Omental fat pad (tissue), 4 donors: ENCODE measurements at places on chromosomes 2 and 18. TPM values are rescaled to one million over a fixed set of nuclear protein-coding genes. Genes with fewer than 3 reads are reported as not detected.

GRCh38 chr2:238921259-238921658 lies 73.4 kb downstream of the TWIST2 start:
- DNase-seq = no peak

DNA sequence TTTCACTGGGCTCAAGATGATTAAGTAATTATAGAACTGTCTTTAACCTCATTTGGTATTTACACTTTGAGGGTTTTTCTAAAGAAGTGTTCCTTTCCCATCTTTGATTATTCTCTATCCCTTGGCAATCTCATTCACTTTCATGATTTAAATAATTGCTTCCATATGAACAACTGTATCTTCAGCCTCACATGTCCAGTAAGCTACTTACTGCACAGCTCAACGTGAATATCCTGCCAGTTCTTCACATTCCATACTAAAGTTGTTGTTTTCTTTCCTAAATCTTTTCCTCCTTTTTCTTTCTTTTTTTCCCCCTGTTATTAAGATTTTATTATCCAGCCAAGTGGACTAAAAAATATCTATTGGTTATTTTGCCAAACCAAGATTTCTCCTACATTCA lies 37.7 kb downstream of the ZC3H15 start:
- DNase-seq = no peak

DNA sequence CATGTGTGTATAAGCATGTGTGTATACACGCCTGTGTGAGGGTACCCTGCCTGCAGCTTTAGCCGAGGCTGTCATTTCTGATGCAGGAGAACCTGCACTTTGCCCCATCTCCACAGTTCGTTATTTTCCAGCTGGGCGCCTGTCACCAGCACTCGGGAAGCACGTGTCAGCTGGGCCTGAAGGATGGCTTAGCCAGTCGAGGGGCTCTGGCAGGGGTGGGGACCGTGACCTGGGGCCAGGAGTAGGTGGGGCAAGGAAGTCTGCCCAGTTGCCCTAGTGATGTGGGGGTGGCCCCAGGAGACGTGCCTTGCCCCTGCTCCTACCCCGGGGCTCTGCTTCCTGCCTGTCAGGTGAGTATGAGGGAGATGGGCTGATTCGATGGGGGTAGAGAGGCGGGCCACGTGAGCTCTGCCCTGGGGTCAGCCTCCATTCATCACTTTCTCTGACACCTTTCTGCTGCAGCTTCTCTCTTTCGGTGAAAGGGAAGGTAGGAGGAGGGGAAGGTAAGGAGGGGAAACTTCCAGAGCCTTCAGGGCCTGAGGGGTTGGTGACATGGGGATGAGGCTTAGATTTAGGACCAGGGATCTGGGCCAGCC lies 130.6 kb upstream of the SKOR2 start:
- DNase-seq = no peak

- DNase-seq = no peak
These were observed 145.0 kb downstream of the ZNF407 start for GRCh38 chr18:74742573-74743243.

GRCh38 chr2:40047406-40047805 lies 268.3 kb upstream of the THUMPD2 start:
- DNase-seq = no peak

DNA sequence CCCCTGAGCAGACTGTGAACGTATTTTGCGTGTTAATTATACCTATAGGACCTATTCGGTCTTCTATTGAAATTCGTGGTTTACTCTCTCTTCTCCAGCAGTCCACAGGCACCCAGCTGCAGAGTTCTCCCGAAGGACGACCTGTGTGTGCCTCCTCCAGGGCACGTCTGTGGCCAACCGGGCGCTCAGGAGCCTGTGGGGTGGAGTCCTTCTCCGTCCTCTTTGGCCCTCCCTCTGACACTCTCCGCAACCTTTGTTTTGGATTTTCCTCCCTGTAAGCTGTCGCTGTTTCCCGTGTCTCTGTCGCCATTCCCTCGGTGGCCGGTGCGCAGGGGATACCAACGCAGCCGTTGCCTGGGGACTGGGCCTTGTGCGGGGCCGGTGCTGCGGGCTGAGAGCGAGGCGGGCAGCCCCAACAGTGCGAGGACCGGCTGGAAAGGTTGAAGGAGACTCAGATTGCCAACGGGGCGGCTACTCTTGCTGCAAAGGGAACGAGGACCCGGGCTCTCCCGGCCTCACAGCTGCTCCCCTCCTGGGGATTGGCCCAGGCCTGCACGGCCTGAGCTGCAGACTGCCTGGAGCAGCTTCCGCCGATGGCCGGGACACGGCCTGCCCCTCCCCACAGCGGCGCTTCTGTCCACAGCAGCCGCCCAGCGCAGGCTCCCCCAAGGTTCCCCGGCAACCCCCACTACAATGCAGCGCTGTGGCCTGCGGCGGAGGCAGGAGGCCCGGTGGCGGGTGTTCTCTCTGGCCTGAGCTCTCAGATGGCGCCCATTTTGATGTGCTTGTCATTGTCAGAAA lies 221.0 kb downstream of the MTX2 start:
- no peak for DNase-seq

TEX51 gene
- not detected for total RNA-seq

DNA sequence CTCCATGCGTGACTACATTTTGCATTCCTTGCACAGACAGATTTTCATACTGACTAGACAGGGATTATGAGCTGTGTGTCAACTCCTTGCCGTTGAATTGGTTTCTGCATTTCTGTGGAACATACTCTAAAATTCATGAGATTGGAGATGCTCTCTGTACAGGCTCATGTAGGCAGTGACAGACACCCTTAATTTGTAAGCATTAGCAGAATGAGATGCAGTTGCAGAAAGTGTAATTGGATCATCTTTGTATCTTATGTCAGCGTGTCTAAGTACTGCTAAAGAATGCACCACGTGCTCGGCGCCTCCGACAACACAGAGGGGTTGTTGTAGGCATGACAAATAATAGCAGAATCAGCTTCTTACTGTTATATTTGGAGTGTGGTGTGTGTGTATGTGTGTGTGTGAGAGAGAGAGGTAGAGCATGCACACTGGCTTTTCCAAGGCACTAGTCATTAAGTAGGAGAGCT lies 212.4 kb downstream of the CMPK2 start:
- DNase-seq = no peak

DNA sequence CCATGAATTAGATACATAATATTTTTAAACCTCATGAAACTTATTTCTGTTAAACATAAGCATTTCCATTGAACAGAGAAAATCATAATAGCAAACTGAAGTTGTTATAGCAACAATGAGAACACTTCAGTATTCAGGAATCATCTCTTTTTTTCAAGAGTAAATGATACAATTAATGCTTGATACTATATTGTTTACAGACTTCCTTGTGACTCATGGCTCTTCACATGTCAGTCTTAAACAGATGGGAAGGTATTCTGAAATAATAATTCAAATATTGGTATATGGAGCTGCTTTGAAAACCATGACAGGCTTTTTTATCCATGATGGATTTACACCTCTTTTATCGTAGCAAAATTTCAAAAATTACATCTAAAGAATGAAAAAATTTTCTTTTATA lies 226.5 kb upstream of the RBMS1 start:
- DNase-seq = no peak

DNA sequence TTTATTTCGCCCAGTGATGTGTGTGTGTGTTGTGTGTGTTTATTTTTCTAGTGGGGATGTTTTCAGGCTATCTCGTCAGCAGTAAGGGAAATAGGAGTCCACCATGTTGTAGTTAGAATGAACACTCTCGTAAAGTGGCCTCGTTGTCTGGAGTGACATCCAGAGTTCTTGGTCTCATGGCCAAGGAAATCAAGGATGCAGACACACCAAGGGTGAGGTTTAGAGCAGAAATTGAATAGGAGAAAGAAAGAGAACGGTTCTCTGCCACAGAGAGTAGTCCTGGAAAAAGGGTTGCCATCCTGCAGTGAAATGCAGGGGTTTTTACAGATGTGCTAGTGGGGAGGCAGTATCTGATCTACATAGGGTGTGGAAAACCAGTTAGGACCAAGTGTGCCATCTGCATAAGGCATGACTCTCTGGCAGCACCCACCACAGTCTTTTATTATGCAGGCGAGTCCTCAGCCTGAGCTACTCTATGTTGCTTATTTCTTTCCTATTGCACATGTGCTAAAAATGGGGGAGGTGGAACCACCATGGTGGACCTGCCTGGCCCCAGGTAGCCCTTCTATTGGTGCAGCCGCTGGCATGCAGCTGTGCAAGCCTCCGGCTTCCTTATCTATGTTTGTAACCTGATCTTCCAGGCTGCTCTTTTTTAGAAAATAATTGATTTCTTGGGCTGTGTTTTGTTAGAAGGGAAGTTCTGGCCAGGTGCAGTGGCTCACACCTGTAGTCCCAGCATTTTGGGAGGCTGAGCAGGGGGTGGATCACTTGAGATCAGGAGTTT lies 23.2 kb downstream of the RALB start:
- no peak for DNase-seq

DNA sequence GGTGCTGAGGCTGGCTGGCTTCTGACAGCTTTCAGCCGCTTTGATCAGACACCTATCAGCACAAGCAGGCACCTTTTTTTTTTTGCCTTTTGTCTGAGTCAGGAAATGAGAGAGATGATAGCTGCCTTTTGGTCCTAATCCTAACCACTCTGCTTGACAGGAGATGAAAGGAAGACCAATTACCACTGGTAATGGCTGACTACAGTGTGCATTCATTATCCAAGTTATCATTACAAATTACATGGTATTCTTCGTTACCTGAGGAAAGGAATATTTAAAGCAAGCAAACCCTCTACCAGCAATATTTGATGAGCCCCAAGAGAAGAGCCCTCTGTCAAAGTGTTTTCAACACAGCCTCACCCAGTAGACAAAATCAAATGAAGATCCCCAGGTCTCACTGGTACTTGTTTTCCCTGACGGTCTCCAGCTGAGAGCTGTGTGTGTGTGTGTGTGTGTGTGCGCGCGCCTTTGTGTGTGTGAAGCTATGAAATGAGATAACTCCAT lies 925.7 kb downstream of the DCDC2C start:
- DNase-seq = no peak

- DNase-seq = no peak
These were observed 1135.1 kb upstream of the CRIM1 start for GRCh38 chr2:35220461-35220860.

DNA sequence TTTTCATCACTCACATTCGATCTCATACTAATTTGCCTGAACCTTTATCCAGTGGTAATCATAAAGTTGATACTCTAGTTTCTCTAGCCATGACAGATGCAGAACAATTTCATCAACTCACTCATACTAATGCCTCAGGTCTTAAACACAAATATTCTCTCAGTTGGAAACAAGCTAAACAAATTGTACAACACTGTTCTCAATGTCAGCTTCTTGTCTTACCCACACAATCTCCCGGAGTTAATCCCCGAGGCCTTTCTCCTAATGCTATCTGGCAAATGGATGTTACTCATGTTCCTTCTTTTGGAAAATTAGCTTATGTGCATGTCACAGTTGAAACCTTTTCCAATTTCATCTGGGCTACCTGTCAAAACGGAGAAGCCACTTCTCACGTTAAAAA lies 11.5 kb upstream of the CNOT11 start:
- DNase-seq = no peak

AOX1 gene
- 241 TPM for total RNA-seq

DNA sequence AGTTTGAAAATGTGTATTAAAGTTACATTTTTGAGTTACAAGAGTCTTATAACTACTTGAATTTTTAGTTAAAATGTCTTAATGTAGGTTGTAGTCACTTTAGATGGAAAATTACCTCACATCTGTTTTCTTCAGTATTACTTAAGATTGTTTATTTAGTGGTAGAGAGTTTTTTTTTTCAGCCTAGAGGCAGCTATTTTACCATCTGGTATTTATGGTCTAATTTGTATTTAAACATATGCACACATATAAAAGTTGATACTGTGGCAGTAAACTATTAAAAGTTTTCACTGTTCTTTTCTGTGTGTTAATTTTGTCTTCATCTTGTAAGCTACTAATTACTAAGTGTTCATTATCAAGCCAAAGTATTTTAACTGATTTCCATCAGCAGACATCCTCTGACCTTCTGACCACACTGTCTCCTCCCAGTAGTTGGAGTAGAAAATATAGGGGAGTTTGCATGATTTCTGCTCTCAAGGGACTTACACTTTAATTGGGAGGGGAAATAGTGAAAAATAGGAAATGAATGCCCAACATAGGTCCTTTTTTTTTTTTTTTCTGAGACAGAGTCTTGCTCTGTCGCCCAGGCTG lies 4.3 kb downstream of the PMAIP1 start:
- DNase-seq = no peak

CFAP65 gene
- total RNA-seq = not detected

- no peak for DNase-seq
These were observed 29.1 kb downstream of the SLC4A5 start for GRCh38 chr2:74314107-74314506.

DNA sequence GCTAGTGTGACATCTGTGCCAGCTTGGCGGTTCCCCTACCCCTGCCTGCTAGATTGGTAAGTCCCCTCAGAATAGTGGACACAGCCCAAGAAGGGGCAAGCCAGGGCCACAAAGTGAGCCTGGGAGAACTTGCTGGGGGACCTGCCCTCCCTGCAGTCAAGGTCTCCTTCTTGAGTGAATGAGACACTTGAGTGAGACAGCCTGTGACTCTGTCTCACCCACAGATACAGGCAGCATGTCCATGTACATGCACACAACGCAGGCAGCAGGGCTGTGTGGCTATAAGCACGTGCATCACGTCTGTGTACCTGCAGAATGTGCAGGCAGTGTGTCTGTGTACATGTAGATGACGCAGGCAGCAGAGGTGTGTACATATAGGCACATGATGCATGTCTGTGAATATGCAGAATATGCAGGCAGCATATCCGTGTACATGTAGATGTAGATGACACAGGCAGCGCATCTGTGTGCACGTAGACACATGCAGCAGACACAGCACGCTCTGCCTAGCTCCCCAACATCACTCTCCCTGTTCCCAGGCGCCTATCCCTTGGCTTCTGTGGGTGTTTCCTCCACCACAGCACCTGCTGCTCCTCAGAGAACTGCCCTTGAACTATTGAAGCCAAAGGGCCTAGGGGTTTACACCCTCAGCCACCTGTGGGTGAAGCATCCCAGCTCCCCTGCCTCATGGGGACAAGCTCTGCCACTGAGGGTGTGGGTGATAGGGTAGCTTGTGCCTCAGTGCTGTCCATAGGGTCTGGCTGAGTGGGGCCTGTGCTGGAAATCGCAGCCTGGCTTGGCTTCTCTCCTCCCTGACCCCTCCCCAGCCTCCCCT lies 147.2 kb upstream of the TWIST2 start:
- peak; percentile 21 for DNase-seq

IL37 gene
- not detected for total RNA-seq

DNA sequence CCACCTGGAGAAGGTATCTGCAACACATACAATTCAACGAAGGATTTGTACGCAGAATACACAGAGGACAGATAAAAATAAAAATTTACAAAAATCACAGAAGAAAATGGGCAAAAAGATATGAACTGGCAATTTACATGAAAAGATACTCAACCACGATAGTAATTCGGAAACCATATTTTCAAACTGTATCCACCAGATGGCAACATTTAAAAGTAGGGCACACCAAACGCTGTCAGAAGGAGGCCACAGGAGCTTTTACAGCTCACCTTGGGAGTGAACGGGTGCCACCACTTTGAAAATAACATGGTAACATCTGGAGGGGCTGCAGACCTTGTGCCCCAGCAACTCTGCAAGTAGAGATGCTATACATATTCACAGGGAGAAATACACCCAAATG lies 9.8 kb downstream of the KIF1A start:
- DNase-seq = no peak
